T-helper 9 cell (primary cell): ENCODE measurements at places on chromosomes 4 and X.
A peak's percentile ranks its signal among the peaks of the same experiment; 100 is the strongest.

DNA sequence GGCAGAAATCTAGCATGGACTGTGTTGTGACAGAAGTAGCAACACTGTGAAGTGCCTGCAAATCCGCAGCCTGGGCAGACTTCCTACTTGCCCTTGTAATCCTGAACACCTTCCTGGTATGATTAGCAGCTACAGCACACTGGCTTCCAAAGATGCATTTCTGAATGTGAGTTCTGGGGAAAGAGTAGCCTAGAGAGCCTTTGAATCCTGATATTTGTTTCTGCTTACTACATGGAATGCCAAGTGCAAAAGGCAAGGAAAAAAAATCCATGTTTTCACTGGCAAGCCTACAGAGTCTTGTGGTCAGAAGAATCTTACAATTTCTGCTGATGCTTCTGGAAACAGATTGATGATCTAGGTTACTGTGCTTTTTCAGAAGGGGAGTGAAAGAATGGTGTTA is 223.7 kb downstream of the COL25A1 start:
- DNase-seq = no peak

DNA sequence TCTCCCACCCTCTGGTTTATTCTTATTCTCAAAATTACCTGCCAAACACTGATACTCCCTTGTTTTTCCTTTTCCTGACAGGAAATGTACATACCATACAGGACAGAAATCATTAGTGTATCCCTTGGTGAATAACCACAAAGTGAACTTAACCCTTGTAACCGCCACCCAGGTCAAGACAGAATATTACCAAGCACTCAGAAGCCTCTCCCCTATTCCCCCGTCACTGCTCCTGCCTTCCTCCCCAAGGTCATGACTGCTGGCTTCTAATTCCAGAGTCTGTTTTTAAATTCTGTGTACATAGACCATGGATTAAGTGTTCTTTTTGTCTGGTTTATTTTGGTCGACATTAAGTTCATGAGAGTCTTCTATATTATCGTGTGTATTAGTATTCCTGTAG is 37.7 kb downstream of the HTT start:
- no peak for DNase-seq

- peak; percentile 8 for DNase-seq
These were observed at the start of gene WNK3 for GRCh38 chrX:54357414-54358377. Gene WNK3, minus strand, starts transcription at chrX:54358046.

GRCh38 chrX:9805956-9806355 is 19.7 kb downstream of the SHROOM2 start:
- DNase-seq = no peak

- DNase-seq = no peak
These were observed 21.1 kb downstream of the ACOX3 start for GRCh38 chr4:8419222-8420041.

DNA sequence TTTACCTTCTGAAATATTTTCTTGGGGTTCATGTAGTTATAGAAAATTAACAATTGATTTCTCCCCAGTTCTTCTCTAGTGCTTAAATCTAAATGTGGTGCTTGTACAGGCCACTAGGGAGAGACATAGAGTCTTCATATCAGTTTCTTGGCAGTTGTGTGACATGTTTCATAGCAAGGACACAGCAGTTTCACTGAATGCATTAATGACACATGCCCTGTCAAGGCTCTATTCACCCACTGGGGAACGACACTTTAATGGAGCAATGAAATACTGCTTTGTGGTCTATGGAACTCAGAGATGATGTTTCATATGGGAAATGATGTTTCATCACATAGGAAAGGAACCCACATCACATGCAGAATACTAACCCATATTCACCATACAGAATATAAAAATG is 2.8 kb downstream of the VEGFC start:
- no peak for DNase-seq

DNA sequence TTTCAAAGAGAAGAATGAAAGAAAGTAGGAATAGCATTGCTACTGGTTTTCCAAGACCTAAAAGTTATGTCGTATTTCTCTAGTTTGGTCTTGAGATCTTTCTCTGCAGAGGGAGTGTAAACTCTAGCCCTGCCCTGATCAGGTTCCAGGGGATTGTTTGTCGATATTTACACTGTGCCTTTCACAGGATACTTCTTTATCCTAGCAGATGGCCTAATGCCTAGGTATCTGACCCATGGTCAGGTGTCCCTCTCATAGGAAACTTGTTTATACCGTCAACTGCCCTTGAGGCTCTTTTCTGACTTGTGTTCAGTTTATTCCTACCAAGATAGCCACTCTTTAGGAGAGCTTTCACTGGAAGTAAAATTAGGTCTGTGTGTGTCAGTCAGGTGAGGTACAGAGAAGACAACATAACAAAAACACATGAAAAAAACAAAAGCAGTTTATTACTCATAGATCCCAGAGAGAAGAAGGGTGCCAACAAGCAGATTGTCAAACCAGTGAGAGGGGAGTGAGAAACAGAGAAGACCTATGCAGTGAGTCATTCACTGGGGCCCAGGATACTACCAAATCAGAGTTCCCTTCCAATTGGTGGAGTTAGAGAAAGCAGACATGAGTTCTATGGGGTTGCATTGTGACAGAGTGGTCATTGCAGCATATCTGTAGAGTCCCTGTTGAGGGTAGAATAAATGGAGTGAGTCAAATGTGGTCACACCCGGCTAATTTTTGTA is 40.6 kb upstream of the THOC2 start:
- DNase-seq = no peak
